Mesenchymal stem cell (in vitro differentiated cells and primary cell): ENCODE measurements at places on chromosomes 16 and 17.
A peak's percentile ranks its signal among the peaks of the same experiment; 100 is the strongest.

- no peak for DNase-seq
Observed at GRCh38 chr16:5944971-5945370, 847.4 kb upstream of the EEF2KMT start.

DNA sequence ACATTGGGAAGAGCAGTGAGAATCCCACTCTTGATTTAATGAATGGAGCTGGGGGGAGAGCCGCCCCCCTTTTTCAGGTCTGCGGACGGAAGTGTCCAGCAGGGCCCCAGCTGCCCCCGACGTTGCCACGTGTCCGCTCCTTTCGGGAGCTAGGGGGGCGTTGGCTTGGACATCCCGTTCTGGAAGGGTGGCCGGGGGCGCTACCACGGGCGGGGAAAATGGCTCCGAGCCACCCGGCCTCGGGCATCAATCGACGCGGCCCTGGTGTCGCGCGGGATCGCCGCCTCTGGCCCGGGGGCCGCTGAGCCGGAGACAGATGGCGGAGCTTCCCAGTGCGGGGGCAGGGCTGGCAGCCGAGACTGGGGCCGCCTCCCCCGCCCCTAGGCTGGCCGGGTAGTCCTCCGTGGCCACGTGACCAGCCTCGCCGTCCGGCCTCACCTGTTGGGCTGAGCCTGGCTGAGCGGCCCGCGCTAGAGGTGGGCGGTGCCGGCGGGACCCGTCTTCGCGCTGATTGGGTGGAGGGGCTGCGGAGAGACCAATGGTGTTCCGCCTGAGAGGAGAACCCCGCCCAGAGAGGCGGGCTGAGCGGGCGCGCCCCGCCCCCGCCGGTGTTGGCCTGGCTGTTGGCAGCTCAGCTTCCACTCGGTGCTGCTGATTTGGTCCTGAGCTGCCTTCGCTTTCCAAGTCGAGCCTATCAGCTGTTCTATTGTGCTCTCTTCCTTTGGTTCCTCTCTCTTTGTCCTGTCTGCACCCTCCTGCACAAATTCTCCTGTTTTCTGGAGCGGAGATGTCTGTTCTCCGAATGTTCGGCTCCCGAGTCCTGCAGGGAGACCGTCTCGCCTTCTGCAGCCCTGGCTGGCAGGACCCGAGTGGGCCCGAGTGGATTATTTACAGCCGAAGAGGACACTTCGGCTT lies 8.3 kb downstream of the HS3ST3B1 start:
- peak; percentile 90 for DNase-seq

DNA sequence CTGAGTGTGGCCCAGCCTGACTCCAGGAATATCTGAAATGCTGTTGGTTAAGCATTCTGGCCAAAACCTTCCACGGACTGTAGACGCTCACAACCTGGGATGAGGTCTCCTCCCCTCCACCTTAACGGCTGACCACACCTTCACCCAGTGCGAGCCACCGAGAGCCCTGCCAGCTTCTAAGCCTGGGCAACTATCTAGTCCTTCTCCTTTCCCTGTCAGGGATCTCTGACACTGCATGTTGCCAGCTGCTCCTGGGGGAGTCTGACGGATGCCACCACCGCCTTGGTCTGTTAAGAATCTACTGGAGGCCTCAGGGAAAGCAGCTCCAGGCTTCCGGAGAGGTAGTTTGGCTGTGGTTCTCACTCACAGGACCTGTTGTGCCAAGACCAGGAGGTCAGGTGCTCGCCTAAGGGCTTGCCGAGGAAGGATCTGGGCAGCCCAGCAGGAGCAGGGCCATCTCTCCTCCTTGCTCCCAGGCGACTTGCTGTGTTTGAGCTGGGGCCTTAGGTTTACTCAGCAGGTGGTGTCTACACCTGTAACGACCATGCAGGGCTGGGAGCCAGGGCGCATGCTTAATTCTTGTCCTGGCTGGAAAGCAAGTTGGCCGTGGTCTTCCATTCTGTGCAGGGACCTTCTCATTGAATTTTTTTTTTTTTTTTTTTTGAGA lies 111.8 kb downstream of the NTN1 start:
- no peak for DNase-seq

DNA sequence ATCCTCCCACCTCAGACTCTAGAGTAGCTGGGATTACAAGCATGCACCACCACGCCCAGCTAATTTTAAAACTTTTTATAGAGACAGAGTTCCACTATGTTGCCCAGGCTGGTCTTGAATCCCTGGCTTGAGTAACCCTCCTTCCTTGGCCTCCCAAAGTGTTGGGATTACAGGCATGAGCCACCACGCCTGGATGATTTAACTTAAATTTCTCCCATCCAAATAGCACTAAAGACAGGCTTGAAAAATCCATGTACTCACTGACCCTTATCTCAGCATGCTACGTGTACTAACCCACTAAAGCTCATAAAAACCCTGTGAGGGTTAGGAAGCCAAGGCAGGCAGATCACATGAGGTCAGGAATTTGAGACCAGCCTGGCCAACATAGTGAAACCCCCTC lies 4.6 kb downstream of the SLC5A10 start:
- no peak for DNase-seq

- DNase-seq, result no peak
Observed at GRCh38 chr16:11087691-11088073, 143.3 kb downstream of the CLEC16A start.

GRCh38 chr17:5583426-5584382 lies 605 bp downstream of the NLRP1 start:
- no peak for DNase-seq

GRCh38 chr17:58932956-58933355 lies 173.7 kb downstream of the TRIM37 start:
- DNase-seq, result no peak

DNA sequence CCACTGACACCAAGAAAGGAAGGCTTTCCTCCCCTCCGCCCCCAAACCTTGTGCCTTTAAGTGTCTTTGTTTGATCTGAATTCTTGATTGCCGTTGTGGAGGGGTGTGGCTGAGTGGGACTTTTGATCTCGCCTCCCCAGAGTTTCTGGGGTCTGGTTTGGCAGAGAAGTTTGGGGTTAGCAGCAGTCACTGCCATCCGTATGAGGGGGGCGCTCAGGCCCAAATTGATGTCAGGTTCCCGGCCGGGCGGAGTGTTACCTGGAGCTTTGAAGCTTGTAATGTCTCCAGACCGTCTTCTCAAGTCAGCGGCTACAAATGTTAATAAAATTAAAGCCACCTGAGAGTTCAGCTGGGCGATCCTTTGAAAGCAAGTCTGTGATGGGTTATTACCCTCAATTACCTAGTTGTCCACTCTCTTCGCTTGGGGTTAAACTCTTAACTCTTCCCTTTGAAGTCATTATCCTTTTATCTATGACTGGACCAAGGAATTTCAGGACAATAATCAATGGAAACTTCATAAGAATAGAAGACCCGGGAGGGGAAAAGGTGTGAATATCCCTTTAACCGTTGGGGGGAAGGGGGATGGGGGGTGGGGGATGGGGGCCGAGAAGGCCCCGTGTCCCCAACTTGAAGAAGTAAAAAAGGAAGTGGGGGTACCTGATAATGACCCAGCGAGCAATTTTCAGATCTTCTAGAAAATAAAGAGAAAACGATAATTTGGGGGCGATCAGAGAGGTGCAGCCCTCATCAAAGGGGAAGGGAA lies 31.8 kb upstream of the AXIN2 start:
- DNase-seq, result no peak

DNA sequence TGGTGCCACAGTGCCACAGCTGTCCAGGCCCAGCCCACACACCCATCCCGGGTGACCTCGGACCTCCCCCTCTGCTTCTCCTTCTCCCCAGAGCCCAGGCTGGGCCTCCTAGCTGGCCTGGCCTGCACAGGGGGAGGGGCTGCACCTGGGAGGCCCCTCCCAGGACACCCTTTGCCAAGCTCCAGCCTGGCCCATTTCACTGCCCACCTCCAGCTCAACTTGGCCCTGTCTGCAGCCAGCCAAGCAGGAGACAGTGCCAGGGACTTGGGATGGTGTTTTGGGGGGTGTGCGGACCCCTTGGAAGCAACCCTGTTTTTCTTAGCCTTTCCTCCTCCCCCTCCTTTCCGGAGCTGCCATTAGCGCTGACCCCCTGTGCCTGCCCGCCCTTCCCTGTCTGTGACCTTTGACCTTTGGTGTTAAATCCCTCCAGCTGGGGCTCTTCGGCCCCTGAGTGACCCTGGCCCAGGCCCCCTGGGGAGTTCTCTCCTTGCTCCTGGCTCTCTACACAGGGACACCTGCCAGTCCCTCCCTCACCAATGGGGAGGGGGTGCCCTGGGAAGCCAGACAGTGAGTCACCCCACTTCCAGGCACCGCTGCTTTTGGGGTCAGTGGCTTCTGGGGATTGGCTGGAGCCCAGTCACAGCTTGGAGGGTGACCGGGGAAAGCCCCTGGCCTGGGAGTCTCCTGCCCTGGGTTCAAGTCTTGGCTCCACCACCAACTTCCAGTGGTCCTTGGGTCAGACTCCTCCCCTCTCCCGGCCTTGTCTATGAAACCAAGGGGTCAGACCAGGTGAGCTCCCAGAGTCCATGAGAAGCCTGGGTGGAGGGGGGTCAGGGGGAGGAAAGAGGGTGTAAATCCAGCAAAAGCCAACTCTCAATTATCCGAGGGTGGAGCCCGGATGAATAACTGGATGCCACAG lies 1.9 kb downstream of the GLIS2 start:
- DNase-seq, result peak; percentile 68

DNA sequence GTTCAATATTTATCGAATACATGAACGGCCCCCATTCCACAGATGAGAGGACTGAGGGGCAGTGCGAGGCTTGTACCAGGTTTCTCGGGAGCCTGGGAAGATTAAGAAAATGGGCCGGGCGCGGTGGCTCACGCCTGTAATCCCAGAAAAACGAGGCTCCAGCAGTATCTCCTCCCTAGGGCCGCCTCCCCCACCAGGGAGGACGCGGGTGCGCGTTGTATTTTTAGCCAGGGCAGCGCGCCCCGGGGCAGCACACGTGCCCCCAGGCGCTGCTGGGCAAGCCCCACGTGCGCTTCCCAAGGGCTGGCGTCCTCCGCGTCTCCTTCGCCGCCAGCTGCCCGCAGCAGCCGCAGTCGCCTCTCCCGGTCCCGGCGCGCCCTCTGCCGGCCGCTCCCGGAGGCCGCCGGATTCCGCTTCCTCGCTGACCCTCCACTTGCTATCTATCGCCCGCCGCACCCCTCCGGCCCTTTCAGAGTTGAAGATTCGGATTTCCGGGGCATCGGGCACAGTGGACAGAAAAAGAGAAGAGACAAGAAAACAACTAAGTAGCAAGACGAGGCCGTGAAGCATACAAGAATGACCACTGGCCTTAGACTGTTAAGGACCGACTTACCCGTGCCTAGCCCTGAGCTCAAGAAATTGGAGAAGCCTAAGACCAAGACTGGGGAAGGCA lies 1.9 kb upstream of the YBX2 start:
- peak; percentile 84 for DNase-seq
